ENCODE measurements at places on chromosomes 7 and 10. TPM values are rescaled to one million over a fixed set of nuclear protein-coding genes. Genes with fewer than 3 reads are reported as not detected.

AFAP1L2 gene
- total RNA-seq = not detected

VENTX gene
- total RNA-seq = not detected

ELFN1 gene
- total RNA-seq = 0.18 TPM

RPEL1 gene
- 0.10 TPM for total RNA-seq

CUZD1 gene
- 0.29 TPM for total RNA-seq

DKK1 gene
- 262 TPM for total RNA-seq

All from HepG2 (cell line).